ENCODE measurements at places on chromosomes 5 and 9.

- DNase-seq, result no peak
These were observed at the start of gene PTCH1 for GRCh38 chr9:95516734-95517558. PTCH1 (minus strand) TSS chr9:95516971.

DNA sequence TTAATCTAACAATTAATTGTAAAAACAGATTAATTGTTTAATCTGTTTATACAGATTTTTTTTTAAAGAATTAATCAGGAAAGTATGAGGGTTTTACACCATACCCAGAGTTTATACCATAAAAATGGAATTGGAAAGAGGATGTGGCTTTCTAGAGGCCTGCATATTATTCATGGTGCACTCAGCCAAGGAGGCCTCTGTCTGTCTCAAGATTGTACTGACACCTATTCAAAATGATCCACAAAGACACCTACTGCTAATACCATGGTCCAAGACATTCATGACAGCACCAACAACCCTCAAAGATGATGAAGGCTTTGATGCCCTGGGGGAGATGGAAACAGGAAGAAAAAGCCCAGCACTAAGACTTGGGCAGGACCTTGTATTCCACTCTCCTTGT, 58.1 kb upstream of the MAST4 start:
- DNase-seq, result no peak

DNA sequence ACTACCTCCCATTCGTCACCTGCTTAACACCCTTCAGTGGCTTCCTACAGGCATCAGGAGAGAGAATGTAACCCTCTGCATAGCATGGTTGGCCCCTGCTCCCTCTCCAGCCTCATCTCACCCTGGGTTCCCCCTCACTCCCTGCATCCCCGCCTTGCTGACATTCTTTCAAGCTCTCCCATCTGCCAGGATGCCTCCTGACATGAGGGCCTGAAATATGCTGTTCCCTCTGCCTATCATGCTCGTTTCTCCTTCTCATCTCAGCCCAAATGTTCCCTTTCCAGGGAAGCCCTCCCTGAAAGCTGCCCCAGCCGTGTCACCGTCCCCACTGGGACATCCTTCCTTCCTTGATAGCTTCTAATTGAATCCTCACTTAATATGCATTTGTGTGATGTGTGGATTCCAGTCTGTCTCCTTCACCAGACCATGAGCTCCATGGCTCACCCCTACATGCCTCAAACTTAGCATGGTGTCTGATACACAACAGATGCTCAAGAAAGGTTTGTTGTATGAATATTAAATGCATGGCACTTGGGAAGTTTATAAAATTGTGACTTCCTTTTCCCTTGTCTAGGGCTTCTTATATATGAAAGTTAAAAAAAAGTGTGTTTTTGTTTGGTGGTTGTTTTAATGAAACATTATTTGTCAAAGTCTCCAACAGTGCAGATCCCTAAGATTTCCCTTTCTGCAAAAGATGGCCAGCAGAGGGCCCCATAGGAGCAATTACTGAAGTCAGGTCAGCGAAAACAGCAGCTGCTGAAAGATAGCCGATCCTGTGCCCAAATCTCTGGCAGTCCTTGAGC, 7.3 kb upstream of the C5orf58 start:
- peak; percentile 49 for DNase-seq

GRCh38 chr5:94969174-94969573, 315.7 kb downstream of the MCTP1 start:
- no peak for DNase-seq

- no peak for DNase-seq
These were observed 623.5 kb upstream of the NUDT12 start for GRCh38 chr5:104186100-104186499.

GRCh38 chr5:147098233-147098790, 136.5 kb upstream of the STK32A start:
- no peak for DNase-seq

DNA sequence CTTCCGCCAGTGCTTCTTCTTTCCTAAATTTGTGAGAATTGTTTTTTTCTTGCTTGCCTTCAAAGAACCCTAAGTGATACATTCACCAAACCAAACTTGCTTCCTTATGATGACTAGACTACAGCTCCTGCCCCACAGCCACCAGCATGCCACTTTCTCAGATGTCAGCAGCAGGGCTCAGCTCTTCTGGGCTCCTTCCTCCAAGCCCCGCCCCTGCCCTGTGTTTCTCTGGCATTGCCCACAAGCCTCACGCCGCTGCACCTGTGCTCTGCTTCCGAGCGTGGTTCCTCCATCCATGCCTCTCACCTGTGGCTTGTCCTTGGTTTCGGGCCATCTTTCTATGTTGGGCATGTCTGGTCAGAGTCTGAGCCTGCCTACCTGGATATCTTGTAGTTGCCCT, 10.6 kb downstream of the UNC5A start:
- no peak for DNase-seq

DNA sequence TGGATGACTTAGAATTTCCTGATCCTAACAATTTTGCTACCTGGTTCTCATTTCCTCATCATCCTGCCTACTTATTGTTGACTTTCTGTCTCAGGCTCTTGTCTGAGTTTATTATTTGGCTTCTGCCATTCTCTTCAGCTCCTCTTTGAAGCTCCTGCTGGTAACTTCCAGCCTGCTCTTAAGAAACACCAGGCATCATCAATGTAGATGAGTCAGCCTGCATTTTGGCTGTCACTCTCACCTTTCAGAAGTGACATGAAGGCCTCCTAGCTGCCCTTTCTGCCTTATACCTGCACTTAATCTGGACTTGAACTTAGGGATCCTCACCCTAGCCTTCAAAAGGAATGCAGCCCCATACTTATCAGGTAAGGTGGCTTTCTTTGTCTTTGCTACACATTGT, 551.8 kb upstream of the ZNF608 start:
- no peak for DNase-seq

- no peak for DNase-seq
These were observed 19.0 kb downstream of the TMC1 start for GRCh38 chr9:72540348-72540873.

GRCh38 chr9:108816037-108816436, 39.7 kb downstream of the ACTL7B start:
- DNase-seq, result no peak

GRCh38 chr9:72431036-72431435, 66.0 kb upstream of the ZFAND5 start:
- DNase-seq, result no peak

DNA sequence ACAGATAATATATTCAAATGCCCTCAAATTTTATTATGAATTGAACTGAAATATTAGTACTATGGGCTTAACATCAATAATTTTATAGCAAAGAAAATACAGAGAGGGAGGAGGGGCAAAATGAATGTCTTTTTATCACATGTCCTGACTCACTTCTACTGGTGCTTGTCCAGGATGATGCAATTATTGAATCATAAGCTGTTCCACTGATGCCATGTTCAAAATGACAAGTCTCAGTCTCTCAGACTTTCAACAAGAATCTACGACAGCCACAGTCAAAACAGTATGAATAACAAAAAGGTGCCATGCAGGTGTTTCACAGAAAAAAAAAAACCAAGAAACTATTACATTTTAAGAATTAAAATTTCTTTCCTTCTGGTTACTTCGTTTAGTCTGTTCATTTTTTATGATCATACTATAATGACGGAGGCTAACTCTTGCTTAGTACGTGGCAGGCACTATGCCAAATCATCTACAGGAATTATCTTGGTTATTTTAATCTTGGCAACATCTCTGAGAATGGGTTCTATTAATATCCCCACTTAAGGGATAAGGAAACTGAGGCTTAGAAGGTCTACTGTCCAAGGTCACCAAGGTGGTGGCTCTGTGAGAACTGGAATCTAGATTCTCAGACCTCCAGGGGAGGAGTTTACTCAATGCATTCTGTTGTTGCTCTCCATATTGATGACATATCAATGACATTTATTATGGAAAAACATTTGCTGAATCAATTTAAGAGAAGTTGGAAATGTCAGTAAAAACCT, 61.5 kb downstream of the NR3C1 start:
- peak; percentile 3 for DNase-seq

GRCh38 chr5:154394307-154394706, 51.5 kb upstream of the SAP30L start:
- no peak for DNase-seq

DNA sequence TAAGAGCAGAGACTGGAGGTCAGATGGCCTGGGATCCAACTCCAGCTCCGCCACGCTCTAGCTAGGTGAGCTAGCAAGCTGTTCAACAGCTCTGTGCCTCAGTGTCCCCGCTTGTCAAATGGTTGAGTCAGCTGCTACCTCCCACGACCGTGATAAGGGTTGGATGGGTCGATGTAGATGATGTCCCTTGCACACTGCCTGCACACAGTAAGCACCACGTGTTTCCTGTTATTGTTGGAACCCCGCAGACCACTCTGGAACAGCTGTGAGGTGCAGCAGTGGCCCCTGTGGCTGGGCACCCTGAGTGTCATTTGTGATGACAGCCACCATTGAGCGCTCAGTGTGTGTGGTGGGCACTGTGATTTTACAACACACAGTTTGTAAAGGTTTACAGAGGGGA, 54.0 kb upstream of the CTSL start:
- DNase-seq, result no peak

GRCh38 chr5:178489271-178489976, 100.8 kb downstream of the COL23A1 start:
- no peak for DNase-seq

DNA sequence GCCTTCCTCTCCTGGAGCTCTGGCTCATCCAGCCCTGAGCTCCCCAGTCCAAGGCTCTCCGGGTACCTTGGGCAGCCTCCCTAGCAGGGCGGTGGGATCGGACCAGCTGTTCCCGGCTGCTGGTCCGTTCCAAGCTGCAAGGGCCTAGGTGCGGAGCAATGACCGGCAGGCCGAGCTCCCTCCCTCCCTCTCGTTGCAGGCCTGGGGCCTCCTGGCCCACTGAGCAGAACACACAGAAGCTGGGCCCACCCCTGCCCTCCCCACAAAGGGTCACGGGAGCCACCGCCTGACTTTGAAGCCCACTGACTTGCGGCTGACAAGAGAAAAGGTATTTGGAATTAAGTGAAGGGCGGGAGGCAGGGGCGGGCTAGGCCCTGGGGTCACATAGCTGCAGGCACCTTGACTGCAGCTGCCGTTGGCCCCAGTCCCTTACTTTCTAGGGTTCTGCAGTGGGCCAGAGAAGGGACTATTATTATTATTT, 104.7 kb upstream of the IER5L start:
- DNase-seq, result no peak

DNA sequence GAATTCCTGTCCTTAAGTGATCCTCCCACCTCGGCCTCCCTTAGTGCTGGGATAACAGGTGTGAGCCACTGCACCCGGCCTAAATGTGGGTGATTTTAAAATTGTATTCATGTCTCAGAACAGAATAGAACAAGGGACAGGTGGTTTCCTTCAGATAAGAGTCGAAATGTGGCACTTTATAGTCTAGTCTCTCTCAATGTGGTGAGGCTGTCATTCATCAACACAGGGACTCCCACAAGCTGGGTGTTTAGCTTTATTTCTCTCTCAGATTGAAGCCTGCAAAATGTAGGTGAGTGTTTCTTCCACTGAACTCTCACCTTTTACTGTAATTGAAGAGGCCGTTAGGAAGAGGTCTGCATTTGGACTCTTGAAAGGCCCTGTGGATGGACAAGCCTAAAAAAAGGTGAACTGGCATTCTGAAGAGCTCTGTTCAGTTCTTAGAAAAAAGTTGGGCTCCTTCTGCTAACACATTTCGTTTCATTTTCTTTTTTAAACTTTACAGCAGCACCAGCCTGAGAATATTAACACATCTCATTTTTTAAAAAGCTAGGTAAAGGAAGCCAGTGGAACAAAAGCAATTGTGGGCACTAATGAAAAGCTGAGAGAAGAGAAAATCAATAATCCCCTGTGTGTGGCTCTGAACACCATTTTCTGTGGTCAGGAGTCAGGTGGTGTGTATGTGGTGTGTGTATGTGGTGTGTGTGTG, 126.2 kb upstream of the SLC28A3 start:
- DNase-seq, result no peak

DNA sequence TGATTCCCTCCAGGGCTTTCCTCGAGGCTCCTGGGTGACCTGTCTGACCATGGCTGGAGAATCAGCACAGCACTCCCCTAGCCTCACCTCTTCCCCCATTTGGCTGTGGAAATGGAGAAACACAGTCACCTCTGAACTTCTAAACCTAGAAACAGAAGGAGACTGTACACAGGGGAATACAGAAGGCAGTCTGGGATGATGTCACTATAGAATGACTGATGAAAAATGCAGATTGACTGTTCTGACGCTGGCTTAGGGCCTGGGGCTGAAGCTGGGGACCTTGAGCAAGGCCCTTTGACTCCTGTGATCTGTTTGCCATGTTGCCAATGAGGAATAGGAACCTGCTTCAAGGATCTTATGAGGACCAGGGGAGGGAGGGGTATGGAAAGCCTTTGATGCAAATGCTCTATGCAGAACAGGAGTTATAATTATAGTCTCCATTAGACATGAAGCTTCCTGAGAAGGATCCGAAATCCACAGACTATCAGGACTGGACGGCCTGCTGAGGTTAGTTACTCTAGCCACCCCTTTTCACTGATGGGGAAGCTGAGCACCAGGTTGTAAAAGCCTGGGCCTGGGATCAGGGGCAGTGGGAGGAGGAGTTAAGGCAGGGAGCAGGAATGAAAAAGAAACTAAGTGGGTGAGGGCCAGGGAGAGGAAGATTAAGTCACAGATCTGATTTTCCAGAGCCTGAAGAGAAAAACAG, 24.4 kb upstream of the ANXA6 start:
- DNase-seq, result no peak

Data from stimulated activated CD4-positive, alpha-beta T cell treated with anti-CD3 and anti-CD28 coated beads, Interleukin-15, amount 100 ng/mL, for 48 hours (primary cell).